ENCODE measurements at places on chromosomes 13 and 19. TPM values are rescaled to one million over a fixed set of nuclear protein-coding genes. Genes with fewer than 3 reads are reported as not detected.
A peak's percentile ranks its signal among the peaks of the same experiment; 100 is the strongest.

Gene SBK3
- 14.8 TPM for total RNA-seq

Gene ARRDC5
- total RNA-seq: not detected

Gene BORCS8
- total RNA-seq: 16.8 TPM

Gene ZNF418
- 13.4 TPM for total RNA-seq

Gene STXBP2
- 67.5 TPM for total RNA-seq

Gene RUBCNL
- total RNA-seq: 3.6 TPM

DNA sequence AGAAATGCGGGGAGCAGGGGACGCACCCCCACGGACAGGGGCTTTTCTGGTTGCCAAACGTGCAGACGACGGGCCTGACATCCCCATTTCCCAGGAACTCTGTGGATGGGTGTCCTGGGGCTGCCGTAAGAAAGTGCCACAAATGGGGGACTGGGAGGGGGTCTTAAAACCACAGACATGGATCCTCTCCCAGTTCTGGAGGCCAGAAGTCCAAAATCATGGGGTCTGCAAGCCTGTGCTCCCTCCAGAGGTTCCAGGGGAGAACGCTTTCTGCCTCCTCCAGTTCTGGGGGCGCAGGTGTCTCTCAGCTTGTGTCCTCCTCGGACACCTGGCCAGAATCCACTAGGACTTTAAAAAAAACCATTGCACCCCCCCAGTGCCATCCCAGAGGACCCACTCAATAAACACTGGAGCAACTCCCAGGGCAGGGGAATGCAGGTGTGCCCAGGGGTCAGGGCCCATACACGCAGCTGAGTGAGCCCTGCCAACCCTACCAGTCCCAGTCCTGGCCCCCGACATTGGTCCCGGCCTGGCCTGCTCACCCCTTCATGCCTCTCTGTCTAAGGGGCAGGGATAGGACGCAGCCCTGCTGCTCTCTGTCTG is 103.9 kb downstream of the GADD45B start:
- H3K27ac ChIP-seq: peak overlapping the region; percentile 92
- no peaks in the 10 kb centered on the region for H3K27me3 ChIP-seq
- H3K4me3 ChIP-seq: peak overlapping the region; percentile 2
- no peaks in the 10 kb centered on the region for H3K36me3 ChIP-seq
- peaks cover 21% of the 10 kb centered on the region for H3K4me1 ChIP-seq
- no peak for DNase-seq

DNA sequence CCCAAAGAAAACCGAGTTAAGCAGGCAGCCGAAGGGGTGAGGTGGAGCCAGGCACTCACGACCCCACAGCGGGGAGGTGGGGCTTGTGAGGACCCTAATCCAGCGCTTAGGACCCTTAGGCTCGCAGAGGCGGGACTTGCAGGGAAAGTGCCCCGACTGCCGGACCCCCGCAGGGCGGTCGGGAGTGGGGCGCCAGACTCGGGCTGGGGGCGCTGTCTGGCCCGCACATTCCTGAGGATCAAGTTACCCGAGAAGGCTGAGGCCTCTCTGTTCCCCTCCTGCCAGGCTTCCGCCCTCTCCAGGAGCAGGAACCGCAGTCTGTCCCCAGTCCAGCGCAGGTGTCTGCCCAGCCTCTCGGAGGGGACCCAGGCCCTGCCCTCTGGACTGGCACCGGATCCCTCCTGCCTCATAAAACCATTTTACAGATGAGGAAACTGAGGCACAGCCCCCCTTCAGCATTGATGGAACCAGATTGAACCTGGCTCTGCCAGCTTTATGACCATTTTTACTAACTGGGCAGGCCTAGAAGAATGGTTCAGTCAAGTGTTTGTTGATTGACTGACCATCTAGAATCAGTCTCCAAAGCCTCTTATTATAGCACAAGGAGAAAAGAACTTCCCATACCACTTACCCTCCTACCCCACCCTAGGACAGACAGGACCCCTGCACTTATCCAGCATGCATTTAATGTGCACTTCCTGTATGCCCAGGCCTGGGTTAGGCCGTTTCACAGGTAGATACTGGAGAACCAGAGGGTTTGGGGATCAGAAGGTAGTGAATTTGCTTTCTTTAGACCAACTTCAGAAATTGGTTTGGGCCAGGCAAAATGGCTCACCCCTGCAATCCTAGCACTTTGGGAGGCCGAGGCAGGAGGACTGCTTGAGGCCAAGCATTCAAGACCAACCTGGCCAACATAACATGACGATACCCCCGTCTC is 6.7 kb upstream of the JUND start:
- no peaks in the 10 kb centered on the region for H3K27me3 ChIP-seq
- peak; percentile 55 for DNase-seq
- peak overlapping the region; percentile 42 for H3K27ac ChIP-seq

DNA sequence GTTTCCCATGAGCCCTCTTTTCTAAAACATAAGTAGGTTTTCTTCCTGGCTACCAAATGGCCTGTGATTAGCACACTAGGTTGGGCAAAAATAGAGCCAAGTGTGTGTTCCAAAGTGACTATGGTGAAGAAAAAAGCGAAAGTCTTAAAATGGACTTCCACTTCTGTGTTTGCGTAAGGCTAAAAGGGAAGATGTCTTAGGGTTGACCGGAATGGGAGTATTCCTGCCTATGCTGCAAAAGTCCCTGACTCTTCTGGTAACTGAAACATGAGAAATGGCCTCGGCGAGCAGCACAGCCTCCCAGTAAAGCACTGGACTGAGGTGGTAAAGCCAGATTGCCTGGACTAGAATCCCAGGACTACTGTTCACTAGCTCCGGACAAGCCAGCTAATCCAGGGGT is 2.4 kb upstream of the FPR1 start:
- no peaks in the 10 kb centered on the region for H3K36me3 ChIP-seq
- no peak overlapping the region for H3K27ac ChIP-seq
- H3K4me3 ChIP-seq: no peak overlapping the region

DNA sequence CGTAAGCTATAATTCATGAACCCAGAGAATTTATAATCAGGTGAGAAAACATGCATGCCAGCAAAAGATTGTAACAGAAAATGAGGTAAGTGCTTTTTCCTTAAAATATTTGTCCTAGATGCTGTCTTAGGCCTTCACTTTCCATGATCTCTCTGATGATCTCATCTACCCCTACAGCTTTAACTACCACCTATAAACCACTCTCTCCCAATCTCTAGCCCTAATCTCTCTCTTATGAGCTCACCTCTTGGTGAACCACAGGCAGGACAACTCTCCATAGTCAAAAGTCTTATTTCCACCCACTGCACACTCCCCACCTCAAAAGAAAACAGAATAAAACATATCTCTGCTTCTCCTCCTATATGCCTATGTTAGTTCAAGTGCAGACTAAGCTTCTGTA is 137.1 kb downstream of the SLC7A1 start:
- H3K27me3 ChIP-seq: no peaks in the 10 kb centered on the region
- DNase-seq: no peak
- H3K36me3 ChIP-seq: no peaks in the 10 kb centered on the region
- no peaks in the 10 kb centered on the region for H3K4me1 ChIP-seq

DNA sequence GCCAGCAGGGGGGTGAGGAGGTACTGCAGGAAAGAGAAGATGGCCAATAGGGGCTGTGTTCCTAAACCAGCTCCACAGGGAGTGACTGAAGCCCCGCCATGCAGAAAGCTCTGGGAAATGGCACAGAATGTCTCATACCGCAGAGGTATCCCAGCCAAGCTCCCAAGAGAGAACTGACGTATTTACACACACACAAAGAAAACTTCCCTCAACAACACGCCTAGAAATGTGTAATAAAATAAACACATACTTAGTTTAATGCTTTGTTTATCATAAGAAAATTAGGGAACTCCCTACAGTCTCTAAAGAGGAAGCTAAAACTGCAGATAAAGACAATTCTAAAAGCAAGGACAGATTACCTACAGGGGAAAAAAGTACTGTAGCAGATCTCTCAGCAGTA is 40.0 kb downstream of the ESD start:
- H3K27me3 ChIP-seq: no peaks in the 10 kb centered on the region
- no peak for DNase-seq
- no peak overlapping the region for H3K27ac ChIP-seq
- H3K4me3 ChIP-seq: no peak overlapping the region
- no peaks in the 10 kb centered on the region for H3K36me3 ChIP-seq

GRCh38 chr13:111914241-111915103 is 152.5 kb upstream of the SOX1 start:
- H3K36me3 ChIP-seq: no peaks in the 10 kb centered on the region
- no peak overlapping the region for H3K4me3 ChIP-seq
- DNase-seq: no peak
- H3K27ac ChIP-seq: no peak overlapping the region

GRCh38 chr13:48874165-48874564 is 101.5 kb upstream of the FNDC3A start:
- H3K27me3 ChIP-seq: no peaks in the 10 kb centered on the region
- H3K4me3 ChIP-seq: no peak overlapping the region
- H3K4me1 ChIP-seq: no peaks in the 10 kb centered on the region
- H3K36me3 ChIP-seq: no peaks in the 10 kb centered on the region

DNA sequence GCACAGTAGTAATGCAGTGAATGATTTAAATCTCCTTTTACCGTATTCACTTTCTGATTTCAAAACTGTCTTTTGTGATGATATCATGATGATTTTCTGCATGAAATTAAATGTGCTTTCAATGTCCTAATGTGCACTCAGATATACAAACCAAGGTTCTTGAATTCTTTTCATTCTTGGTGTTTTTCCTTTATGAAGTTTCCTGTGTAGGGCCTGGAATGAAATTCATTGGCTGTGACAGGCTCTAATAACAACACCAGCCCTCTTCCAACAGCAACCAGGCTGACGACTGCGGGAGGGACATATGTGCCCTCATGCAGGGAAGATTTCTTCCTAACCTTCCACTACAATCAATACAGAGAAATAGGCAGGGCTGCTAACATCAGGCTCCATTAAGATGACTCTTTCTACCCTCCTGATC is 1052.0 kb downstream of the DIAPH3 start:
- no peaks in the 10 kb centered on the region for H3K36me3 ChIP-seq
- DNase-seq: peak; percentile 3
- H3K27me3 ChIP-seq: no peaks in the 10 kb centered on the region
- H3K4me1 ChIP-seq: no peaks in the 10 kb centered on the region
- no peak overlapping the region for H3K27ac ChIP-seq

GRCh38 chr13:80562433-80563156 is 221.7 kb upstream of the SPRY2 start:
- H3K36me3 ChIP-seq: no peaks in the 10 kb centered on the region
- DNase-seq: no peak
- H3K4me1 ChIP-seq: no peaks in the 10 kb centered on the region
- H3K27me3 ChIP-seq: no peaks in the 10 kb centered on the region
- H3K4me3 ChIP-seq: no peak overlapping the region

DNA sequence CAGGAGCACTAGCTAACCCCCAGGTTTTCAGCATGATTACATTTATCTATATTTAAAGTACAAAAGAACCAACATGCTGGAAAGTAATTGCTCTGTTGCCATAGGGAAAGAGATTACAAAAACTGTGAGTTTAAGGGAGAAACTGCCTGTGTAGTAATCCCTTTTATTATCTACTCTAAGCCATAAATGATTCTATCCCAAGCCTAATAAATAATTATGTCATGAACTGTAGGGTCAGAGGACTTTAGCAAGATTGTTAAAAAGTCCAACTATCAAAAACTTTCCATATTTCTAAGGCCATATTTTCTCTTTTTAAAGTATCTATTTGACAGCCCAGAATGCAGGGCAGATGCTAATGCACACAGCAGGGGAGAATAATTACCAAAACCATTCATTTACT is 573.8 kb upstream of the MIR17HG start:
- DNase-seq: no peak
- H3K4me3 ChIP-seq: no peak overlapping the region

GRCh38 chr13:23699271-23699670 is 129.1 kb downstream of the TNFRSF19 start:
- H3K36me3 ChIP-seq: no peaks in the 10 kb centered on the region
- no peak overlapping the region for H3K4me3 ChIP-seq
- no peaks in the 10 kb centered on the region for H3K27me3 ChIP-seq
- no peaks in the 10 kb centered on the region for H3K4me1 ChIP-seq
- H3K27ac ChIP-seq: no peak overlapping the region
- no peak for DNase-seq

DNA sequence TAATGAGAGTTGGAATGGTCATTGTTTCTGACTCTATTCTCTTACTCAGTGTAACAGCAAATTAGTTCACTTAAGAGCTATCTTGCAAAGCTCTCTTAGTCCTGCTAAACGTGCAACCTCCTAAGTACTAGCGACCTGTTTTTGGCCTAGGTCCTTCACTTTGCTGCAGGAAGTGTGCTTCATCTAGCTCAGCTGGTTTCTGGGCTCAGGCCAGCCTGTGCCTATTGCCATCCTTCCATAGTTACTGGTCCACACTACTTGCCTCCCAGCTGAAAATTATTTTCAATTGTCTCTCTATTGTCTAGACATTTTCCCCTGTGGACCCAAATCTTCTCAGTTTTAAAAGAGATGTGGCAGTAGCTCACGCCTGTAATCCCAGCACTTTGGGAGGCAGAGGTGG is 561.3 kb downstream of the FGF9 start:
- H3K4me1 ChIP-seq: no peaks in the 10 kb centered on the region
- no peak overlapping the region for H3K4me3 ChIP-seq
- no peak for DNase-seq

DNA sequence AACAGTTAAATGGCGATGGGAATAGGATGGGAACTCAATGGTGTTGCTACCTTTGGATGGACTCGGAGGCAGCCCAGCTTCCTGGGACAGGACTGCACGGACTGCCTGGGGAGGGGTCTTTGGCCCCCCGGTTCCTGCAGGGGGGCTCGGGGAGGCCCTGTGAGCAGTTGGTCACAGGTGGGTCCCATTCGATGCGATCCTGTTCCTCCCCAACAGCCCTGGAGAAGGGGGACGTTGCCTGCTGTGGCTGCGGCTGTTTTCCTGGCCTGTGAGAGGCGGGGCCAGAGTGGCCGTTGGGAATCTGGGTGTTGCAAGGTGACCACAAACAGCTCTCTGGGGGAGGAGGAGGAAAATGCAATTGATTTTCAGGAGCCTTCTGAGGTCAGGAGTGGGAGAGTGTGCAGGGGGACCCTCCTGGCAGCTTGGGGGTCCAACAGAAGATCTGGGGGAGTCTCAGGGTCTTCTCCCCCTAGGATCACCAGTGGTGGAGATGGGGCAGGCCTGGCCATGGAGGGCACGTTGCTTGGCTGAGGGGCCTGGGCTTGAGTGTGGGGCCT is 1.9 kb upstream of the PLPPR3 start:
- no peak for DNase-seq
- H3K27me3 ChIP-seq: peaks cover 5% of the 10 kb centered on the region
- H3K36me3 ChIP-seq: no peaks in the 10 kb centered on the region
- peaks cover 13% of the 10 kb centered on the region for H3K4me1 ChIP-seq
- H3K27ac ChIP-seq: no peak overlapping the region

GRCh38 chr19:4062419-4063368 is 4.0 kb downstream of the ZBTB7A start:
- H3K4me1 ChIP-seq: peaks cover 54% of the 10 kb centered on the region
- peak overlapping the region; percentile 98 for H3K27ac ChIP-seq
- no peaks in the 10 kb centered on the region for H3K27me3 ChIP-seq
- H3K4me3 ChIP-seq: no peak overlapping the region

- no peak for DNase-seq
- H3K4me1 ChIP-seq: no peaks in the 10 kb centered on the region
- H3K27me3 ChIP-seq: no peaks in the 10 kb centered on the region
- no peak overlapping the region for H3K27ac ChIP-seq
- H3K4me3 ChIP-seq: no peak overlapping the region
Measured at GRCh38 chr13:113387396-113387795, 23.5 kb upstream of the GRTP1 start.

- no peaks in the 10 kb centered on the region for H3K4me1 ChIP-seq
- no peaks in the 10 kb centered on the region for H3K27me3 ChIP-seq
- no peaks in the 10 kb centered on the region for H3K36me3 ChIP-seq
- H3K4me3 ChIP-seq: no peak overlapping the region
- no peak for DNase-seq
Measured at GRCh38 chr13:31301119-31301518, 101.3 kb downstream of the B3GLCT start.

GRCh38 chr13:22278336-22278929 is 607.6 kb downstream of the FGF9 start:
- no peaks in the 10 kb centered on the region for H3K36me3 ChIP-seq
- no peak overlapping the region for H3K4me3 ChIP-seq
- no peaks in the 10 kb centered on the region for H3K4me1 ChIP-seq
- H3K27ac ChIP-seq: no peak overlapping the region

- no peak for DNase-seq
Measured at GRCh38 chr13:30158774-30159445, 148.4 kb downstream of the KATNAL1 start.
